Fibroblast of the aortic adventitia (primary cell): ENCODE measurements at places on chromosomes 7 and 10. TPM values are rescaled to one million over a fixed set of nuclear protein-coding genes. Genes with fewer than 3 reads are reported as not detected.

- DNase-seq = no peak
Observed at GRCh38 chr10:49056356-49056755, 59.0 kb downstream of the VSTM4 start.

- DNase-seq = no peak
Observed at GRCh38 chr10:50544857-50545429, 78.8 kb downstream of the SGMS1 start.

FAM180A gene
- total RNA-seq = 2.5 and 71.0 TPM in 2 replicates

GRCh38 chr10:63562857-63563256, 41.7 kb downstream of the REEP3 start:
- no peak for DNase-seq

DNA sequence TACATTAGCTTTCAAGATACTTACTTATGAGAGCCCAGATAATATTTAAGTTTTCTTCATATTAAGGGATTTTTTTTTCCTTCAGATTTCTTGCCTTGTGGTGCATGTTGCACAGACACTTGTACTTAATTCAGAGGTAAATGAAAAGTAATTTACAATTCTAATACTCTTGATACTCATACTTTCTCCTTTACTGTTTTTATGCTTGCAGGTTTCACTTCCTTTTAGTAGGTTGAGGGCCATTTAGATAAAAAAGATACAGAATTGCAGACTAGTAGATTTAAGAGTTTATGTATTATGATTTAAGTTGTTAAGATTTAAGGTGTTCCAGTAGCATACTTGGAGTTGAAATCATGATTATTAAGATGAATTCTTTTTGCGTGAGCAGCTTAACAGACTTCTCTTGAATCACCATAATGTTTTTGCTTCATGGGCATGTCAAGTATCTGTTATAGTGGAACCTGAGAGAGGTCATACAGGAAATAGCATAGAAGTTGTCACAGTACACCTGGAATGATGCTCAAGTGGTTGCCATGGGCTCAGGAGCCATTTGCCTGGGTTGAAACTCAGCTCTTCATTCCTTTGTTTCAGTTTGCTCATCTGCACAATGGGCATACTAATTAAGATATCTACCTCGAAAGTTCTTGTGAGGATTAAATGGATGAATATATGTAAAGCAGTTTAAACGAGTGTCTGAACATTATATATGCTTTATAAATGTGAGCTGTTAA, 174.8 kb upstream of the PRPS1L1 start:
- DNase-seq = no peak

DNA sequence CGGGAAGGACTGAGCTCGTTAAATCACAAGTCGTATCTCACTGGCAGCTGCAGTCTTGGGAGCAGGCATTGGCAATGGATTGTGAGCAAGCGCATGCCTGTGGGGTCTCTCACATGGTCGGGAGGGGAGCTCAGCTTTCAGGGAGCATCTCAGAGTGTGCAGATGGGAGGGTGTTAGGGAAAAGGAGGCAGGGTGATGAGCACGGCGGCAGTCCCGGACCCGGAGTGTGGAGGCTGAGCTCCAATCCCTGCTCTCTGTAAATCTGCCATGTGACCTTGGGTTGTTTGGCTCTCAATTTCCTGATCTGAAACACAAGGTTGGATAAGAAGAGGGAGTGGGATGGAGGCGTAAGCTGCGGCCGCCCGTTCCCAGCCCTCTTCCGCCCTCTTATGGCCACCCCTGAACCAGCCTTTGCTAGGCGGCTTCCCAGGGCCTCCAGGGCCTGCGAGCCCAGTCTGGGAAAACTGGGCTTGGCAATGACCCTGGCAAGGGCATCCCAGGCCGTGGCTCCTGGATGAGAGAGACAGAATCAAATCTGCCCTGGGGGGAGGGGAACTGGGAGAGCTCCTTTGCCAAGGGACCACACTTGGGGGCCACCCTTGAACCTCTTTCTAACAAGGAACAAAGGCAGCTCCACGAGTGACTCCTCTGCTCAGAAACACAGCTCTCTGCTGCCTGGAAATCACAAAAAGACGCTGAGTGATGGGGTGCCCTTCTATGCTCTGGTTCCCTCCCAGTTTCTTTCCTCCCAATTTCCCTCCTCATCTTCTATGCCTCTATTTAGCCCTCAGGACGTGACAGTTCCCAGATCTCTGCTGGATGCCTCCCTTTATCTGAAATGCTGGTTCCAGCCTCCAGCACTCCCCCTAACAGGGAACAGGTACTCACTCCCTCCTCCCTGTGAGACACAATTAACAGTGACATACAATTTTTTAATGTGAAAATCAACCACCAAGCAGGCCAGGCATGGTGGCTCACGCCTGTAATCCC, 41.7 kb upstream of the LOXL4 start:
- DNase-seq = peak; percentile 88

DNA sequence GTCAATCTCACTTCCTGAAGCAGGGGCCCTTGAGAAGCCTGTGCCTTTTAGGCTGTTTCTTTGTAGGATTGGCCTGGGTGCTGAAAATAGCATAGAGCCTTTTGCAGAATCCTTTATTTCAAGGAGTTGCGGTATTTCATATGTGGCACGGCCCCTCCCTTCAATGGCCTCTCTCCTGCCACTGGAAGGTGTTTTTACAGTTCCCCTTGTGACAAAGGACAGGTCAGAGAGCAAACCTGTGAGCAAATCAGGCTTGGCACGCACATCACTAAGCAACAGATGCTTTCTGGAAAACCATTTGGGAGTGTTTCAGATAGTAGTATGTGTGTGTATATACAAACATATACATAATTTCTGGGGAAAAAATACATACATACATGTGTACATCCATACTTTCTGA, 388.6 kb upstream of the C7orf33 start:
- DNase-seq = no peak

- no peak for DNase-seq
Observed at GRCh38 chr7:73742753-73743641, 4.4 kb upstream of the ABHD11 start.

LRRC18 gene
- not detected in 2 replicates for total RNA-seq

DNA sequence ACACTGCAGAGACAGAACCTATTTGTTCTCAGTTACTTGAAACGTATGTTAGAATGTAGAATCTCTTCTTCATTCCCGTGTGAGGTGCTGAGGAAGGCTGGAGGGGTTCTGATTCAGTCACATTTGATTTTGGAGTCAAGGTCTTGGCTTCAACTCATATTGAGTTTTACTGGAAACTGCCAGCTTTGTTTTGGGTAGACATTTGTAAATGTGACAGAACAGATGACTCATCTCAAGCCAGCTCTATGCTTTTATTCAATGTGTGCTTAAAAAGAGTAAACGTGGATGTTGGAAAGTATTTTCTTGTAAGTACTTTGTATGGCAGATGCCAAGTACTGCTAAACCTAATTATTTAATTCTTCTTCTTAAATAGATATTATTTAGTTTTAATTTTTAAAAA, 780.8 kb upstream of the C7orf33 start:
- DNase-seq = no peak
